Stimulated activated CD8-positive, alpha-beta memory T cell treated with anti-CD3 and anti-CD28 coated beads, Interleukin-15, amount 100 ng/mL, for 24 hours (primary cell): ENCODE measurements at places on chromosomes 11 and 22.

- no peak for DNase-seq
Observed at GRCh38 chr22:45887202-45888131, 89.5 kb downstream of the WNT7B start.

- no peak for DNase-seq
Observed at GRCh38 chr11:121456151-121456550, 3.4 kb upstream of the SORL1-AS1 start.

DNA sequence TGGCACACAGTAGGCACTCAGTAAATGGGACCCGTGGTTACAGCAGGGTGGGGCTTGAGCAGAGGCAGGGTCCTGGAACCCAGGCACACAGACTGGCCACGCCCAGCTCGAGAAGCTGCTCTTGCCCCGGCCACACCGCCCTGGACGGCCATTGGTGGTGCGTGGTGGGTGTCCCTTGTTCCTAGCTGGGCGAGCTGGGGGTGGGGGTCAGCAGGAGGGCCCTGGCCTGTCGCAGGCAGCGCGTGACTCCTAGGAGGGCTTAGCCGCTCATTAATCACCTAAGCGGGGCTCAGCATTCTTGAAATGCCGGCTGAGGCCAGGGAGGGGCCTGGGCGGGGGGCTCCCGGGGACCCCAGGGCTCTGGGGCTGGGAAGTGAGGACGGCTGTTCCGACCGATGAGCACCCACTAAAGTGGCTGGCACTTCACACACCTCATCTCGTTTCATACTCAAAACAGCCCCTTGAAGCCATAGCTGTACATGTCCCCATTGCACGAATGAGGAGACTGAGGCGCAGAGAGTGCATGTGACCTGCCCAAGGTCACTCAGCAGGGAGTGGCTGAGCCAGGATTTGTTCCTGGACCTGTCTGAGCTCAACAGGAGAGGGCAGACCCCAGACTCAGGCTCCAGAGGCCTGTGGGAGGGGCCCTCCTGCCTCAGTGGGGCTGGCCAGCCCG, 11.6 kb downstream of the MYRF start:
- DNase-seq, result no peak

- no peak for DNase-seq
Observed at GRCh38 chr11:3206156-3206921, 12.3 kb downstream of the MRGPRG start.

DNA sequence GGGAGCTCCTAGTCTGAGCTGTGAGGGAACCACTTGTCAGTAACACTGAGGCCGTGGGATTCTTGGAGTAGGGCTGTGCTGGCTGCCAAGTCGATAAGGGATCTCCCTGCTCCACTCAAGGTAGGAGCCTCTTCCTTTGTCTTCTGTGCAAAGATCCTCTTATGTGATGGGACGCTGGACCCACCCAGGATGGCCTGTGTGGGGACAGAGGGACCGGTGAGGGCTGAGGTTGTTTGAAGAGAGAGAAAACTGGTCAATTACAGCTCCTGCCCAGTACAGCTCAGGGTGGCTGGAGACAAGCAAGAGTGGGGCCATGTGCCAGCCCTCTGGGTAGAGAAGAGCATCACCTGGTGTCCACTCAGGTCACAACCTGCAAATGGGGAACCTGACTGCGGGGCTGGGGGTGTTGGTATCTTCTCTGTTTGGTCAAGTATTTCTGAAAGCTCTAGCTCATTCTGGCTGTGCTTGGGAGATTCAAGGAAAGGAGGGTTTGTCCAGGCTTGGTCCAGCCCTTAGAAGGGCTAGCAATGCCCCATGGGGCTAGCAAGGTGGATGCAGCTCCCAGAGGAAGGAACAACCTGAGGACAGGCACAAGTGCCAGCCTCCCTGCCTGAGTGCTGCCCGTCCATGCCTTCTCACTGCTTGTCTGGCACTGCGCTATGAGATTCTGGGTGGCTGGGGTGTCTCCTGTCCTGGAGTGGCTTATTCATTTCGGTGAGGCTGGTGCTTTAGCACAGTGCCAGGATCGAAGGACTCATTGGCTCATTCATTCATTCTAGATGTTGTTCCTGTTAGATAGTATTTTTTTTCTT, 27.6 kb upstream of the BAIAP2L2 start:
- DNase-seq, result no peak

GRCh38 chr11:58726737-58727414, 4.9 kb downstream of the GLYAT start:
- no peak for DNase-seq

DNA sequence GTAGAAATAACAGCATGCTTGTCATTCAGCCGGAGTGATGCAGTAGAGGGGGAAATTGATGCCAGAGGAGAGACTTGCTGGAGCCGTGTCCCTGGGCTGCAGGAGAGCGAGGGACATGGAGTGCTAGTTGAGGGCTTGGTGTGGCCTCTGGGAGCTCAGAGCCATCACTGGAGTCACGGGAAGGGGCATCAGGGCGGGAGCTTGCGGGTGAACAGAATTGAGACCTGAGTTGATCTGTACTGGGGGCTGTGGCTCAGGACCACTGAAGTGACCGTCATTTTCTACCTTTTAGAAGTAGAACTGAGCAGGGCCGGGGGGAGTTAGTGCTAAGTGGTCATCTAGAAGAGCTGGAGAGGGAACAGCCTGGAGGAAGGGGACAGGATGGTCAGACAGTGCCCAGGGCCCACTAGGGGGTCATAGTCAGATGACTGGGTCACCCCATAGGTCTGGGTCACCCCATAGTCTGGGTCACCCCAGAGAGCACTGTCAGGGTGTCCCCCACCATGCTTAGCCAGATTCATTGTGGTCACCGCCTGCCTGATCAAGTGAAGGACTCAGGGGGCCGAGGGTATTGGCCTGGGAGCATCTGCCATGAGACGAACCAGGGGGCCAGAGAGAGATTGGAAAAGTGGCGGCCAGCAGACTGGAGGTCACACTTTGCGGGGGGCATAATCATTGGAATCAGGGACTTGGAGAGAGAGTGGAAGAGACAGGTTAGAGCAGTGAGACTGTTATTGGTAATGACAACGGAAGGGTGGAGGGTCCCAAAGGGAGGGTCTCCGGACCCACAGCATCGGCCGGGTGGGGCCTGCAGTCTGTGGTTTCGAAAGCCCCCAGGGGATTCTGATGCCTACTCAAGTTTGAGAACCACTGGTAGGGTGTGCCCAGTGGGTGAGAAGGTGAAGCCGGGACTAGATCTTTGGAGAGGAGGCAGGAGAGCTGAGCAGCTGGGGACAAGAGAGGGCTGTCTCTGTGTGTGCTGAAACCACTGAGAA, 15.2 kb downstream of the RIBC2 start:
- DNase-seq, result no peak

- DNase-seq, result no peak
Observed at GRCh38 chr11:61957021-61957770, 7.0 kb downstream of the BEST1 start.

DNA sequence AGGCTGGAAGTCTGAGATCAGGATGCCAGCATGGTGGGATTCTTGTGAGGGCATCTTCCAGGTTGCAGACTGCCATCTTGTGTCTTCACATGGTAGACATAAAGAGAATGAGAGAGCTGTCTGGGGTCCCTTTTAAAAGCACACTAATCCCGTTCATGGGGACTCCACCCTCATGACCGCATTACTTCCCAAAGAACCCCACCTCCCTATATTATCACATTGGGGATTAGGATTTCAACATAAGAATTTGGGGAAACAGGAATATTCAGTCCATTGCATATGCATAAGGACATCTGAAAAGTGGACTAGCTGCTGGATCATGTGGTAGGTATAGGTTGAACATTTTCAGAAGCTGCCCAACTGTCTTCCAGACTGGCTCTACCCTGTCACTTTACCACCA, 33.1 kb upstream of the ADORA2A start:
- no peak for DNase-seq

DNA sequence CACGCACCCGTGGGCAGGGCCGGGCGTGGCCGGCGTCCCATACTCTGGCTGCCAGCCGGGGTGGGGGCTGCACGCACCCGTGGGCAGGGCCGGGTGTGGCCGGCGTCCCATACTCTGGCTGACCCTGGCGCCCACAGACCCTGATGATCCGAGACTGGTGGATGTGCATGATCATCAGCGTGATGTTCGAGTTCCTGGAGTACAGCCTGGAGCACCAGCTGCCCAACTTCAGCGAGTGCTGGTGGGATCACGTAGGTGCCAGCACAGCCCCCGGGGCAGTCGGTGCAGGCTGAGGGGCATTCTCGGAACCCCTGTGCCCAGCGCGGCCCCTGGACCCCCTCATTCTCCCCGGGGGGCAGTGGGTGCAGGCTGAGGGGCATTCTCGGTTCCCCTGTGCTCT, 19.0 kb downstream of the RNH1 start:
- DNase-seq, result no peak

- no peak for DNase-seq
Observed at GRCh38 chr11:16403448-16403803, 47.1 kb upstream of the SOX6 start.

DNA sequence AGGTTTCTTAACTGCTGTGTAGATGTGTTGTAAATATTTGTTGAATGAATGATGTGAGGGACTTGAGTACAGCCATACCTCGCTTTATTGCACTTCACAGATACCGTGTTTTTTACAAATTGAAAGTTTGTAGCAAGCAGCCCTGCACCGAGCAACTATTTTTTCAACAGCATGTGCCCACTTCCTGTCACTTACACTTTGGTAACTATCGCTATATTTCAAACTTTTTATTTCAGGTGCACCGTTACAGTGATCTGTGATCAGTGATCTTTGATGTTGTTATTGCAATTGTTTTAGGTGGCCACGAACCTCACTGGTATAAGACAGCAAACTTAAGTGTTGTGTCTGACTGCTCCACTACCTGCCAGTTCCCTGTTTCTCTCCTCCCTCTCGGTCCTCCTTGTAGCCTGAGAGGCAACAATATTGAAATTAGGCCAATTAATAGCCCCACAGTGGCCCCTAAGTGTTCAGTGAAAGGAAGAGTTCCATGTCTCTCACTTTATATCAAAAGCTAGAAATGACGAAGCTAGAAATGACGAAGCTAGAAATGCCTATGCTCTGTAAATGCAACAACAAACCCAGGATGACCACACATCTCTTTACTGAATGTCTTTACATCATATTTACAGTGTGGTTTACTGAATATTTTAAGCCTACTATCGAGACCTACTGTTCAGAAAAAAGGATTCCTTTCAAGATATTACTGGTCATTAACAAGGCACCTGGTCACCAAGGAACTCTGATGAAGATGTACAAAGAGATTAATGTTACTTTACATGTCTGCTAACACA, 1.0 kb downstream of the SFI1 start:
- no peak for DNase-seq

DNA sequence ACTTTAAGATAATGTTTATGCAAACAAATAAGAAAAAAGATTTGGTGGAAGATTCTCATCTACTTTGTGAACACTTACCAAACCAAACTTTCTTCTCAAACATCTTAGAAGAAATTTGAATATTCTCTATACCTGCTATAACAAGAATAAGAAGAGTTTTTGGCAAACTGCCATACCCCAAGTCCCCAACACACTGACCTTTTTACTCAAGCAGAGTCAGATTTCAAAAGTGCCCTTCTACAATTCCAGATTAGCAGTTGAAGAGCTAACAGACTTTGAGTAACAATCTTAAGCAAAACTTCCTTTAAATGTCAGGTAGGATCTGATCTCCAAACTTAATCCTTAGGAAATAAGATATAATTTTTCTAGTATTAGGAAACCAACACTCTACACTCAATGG, 33.9 kb downstream of the TSG101 start:
- no peak for DNase-seq

- DNase-seq, result no peak
Observed at GRCh38 chr22:44658311-44658953, 43.6 kb upstream of the PRR5 start.

DNA sequence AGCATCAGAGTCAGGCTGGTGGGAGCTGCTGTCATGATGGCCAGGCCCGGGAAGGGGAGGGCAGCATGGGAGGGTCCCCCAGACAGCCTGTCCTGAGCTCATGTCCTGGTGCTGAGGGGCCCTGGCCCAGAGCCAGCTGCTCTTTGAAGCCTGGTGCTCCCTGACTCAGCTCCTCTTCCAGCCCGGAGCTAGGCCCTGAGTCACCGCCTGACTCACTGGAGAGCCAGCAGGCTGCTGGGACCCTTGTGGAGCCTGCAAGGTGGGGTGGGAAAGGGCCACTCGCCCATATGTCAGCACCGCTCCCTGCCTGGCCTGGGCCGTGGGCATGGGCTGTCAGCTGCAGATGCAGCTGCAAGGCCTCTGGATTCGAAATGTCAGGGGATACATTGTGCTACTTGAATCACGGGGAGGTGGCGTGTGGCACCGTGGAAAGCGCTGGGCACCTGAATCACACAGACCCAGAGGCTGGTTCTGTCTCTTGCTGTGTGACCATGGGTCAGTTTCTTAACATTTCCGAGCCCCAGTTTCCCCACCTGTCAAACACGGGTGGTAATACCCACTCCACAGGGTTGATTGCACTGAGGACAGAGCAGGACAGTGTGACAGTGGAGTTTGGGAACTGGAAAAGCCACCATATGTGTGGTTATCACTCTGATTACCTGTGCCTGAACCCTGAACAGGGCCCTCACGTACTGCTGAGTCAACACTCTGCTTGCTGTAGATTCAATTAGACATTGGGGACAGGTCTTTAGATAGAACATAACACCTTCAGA, 4.4 kb downstream of the CACNA1I start:
- DNase-seq, result no peak

DNA sequence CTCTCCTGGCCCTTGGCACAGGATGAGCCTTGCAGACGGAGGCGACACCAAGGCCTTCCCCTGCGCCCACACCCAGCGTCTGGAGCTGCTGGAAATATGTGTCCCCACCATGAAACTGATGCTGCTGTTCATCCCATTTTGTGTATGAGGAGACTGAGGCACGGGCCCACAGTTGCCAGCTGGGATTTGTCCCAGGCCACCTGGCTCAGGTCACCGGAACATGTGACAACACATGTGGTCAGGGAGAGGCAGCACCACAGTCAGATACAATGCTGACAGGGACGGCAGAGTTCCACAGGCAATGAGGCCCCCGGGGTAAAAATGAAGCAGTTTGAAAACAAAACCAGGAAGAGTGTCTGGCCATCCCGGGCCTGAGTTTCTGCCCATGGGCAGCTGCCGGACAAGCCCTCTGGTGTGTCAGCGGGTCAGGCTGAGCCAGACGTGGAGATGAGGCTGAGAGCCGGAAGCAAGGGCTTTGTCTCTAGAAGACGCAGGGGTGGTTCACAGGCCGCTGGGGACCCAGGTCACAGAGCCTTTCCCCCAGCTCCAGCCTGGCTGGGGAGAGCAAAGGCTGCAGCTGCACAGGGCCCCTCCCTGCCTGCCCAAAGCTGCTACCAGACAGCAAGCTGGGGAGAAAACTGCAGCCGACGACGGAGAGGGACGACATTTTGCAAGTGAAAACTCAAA, 80.7 kb downstream of the CDKN1C start:
- DNase-seq, result no peak
